Pulmonary artery endothelial cell (primary cell): ENCODE measurements at places on chromosomes 1 and 21. TPM values are rescaled to one million over a fixed set of nuclear protein-coding genes. Genes with fewer than 3 reads are reported as not detected.

GRCh38 chr1:242784084-242784483, 259.6 kb upstream of the PLD5 start:
- no peak for DNase-seq

GRCh38 chr1:228691211-228691610, 44.1 kb upstream of the RHOU start:
- DNase-seq: no peak

DNA sequence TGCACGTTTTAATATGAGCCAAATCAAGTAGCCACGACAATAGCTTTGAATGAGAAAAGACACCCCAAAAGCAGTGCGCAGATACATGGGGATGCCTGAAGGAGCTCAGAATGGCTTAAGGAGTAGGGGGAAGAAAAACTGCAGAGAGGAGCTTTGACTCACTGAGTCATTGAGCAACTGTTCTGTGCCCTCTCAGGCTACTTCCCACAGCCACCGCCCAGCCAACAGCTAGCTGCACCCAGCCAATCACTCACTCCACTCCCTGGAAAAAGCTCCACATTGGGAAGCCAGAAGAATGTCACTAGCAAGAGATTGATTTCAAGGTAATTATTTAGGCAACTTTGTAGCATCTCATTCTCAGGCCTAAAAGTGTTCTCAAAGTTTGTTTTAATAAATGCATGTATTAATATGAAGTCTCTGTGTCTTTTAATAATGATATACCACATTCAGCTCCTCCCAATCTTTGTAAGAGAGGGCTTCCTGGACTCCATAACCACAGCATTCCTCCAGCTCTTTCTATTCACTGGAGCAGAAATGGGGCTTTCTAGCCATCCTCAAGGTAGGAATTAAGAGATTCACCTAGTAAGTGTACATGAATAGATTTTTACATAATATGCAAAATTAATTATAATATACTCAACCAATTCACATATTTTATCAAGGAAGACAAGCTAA, 16.8 kb downstream of the DUSP10 start:
- no peak for DNase-seq

DNA sequence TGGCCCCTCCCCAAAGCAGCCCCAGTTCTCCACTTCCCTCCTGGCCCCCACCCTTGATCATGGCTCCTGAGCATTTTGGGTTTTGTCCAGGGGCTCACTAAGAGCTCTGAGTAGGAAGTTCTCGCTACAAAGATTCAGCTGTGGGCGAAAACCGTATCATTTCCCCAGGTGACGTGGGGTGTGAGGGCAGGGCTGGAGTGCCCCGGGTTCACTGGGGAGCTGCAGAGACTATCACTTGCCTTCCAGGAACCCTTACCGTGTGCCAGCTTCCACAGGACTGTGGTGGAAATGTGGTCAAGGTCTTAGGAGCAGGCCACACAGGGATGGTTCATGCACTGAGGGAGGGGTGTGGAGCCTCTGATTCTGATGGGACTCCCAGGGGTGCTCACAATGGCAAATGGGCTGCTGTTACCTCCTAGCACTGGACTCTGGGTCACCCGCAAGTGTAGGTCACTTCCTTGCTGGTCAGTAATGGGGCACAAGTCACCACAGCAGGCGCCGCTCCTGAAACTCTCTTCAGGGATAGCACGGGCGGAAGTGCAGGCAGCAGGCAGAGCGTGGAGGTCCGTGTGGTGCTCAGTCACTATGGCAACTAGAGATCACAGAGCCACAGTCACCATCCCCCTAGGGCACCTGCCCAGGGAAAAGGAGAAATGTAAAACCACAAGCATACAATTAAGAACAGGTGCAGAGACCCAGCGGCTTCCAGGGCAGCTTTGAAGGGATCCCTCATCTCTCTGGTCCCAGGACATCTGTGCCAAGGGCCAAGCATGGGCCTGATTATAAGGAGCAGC, 35.4 kb downstream of the RSPH1 start:
- no peak for DNase-seq

GRCh38 chr1:90850181-90850897, 133.2 kb upstream of the BARHL2 start:
- no peak for DNase-seq

DNA sequence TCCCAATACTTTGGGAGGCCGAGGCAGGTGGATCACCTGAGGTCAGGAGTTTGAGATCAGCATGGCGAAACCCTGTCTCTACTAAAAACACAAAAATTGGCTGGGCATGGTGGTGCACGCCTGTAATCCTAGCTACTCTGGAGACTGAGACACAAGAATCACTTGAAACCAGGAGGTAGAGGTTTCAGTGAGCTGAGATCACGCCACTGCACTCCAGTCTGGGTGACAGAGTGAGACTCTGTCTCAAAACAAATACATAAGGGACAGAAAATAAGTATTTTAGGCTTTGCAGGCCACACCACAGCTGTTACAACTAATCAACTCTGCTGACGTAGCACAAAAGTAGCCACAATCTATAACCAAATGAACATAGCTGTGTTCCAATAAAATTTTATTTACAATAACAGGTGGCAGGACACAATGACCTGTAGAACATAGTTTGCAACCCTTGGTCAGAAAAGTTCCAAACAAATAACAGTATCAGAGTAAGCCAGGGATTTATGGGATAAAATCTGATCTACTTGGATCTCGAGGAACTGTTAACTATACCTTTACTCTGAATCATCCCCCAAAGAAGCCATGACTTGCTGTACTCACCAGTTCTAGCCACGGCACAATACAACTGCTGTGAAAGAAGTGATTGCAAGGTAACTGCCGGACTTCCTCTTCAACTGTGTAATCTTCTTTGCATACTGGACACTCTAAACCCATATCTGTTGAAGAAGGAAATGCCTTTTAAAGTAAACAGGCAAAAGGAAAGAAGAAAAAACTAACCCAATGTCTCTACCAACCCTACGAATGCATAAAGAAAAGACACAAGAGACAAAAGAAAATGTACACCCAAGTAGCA, 28.3 kb downstream of the CD160 start:
- no peak for DNase-seq

DNA sequence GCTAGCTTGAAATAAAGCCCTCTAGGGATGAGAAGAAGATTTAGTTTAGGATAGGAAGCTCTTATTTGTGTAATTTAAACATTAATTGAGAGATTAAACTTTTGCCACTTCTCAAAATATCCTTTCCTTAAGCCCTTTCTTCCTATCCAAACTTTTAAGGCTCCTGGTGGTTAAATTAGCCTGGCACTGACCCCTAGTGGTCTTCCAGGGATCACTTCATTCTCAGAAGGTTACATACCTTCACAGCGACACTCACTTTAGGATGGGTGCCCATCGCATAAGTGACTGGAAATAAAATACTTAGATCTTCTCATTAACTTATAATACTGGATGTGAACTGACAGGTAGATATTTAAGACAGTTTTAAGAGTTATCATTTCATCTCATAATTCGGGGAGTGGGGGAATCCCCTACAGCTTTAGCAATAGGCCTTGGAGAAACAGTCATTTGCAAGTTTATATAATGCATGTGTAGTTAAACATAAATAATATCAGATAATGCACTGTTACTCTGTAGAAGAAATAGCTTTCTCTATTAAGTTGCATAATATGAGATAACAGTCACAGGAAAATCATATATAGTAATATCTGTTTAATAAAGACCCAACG, 7.4 kb downstream of the LHX9 start:
- no peak for DNase-seq

- no peak for DNase-seq
Observed at GRCh38 chr21:41164981-41165655, 2.8 kb upstream of the BACE2 start.

- no peak for DNase-seq
Observed at GRCh38 chr1:52424231-52424636, 19.8 kb downstream of the PRPF38A start.

- no peak for DNase-seq
Observed at GRCh38 chr1:15684468-15685291, 560 bp downstream of the PLEKHM2 start.

- DNase-seq: no peak
Observed at GRCh38 chr1:91749788-91750231, 136.1 kb downstream of the TGFBR3 start.

GRCh38 chr21:37582590-37582989, 216.0 kb downstream of the DYRK1A start:
- no peak for DNase-seq

GRCh38 chr1:78297836-78298235, 192.9 kb upstream of the PTGFR start:
- DNase-seq: no peak

- DNase-seq: no peak
Observed at GRCh38 chr1:94244816-94245215, 7.4 kb upstream of the ARHGAP29 start.

- no peak for DNase-seq
Observed at GRCh38 chr1:43463479-43463878, 9.7 kb upstream of the HYI start.

DNA sequence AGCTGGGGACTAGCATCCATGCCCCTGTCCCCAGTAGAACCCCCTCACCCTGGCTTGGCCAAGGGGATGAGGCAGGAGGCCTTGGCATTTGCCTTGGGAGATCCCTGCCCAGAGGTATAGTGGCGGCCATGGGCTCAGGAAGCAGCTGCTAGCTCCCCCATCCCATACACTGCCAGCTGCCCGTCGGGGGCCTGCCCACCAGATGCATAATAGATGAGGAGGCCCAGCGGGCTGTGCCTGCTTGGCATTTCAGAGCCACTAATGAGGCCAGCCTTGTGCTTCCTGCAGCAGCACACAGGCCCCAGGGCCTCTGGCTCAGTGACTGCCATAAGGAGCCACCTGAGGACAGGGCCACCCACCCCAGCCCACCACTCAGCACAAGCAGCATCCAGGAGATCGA, 23.6 kb downstream of the RAP1GAP start:
- no peak for DNase-seq

GRCh38 chr21:28615276-28615675, 377.4 kb downstream of the LTN1 start:
- DNase-seq: no peak

CFAP107 gene
- total RNA-seq: not detected in 2 replicates

SLC9C2 gene
- not detected in 2 replicates for total RNA-seq

LIPI gene
- not detected in 2 replicates for total RNA-seq

MPL gene
- not detected in 2 replicates for total RNA-seq

BLACAT1 gene
- not detected in 2 replicates for total RNA-seq

PALMD gene
- total RNA-seq: 71.1 and 103 TPM in 2 replicates

OTUD3 gene
- 4.2 and 4.7 TPM in 2 replicates for total RNA-seq
